ENCODE measurements at places on chromosomes 4 and X.

- no peak for DNase-seq
These were observed 3.8 kb upstream of the PITX2 start for GRCh38 chr4:110626532-110627153.

- no peak for DNase-seq
These were observed 46.5 kb downstream of the TMA16 start for GRCh38 chr4:163540977-163541376.

- no peak for DNase-seq
These were observed 50.0 kb upstream of the VMA21 start for GRCh38 chrX:151346931-151347543.

DNA sequence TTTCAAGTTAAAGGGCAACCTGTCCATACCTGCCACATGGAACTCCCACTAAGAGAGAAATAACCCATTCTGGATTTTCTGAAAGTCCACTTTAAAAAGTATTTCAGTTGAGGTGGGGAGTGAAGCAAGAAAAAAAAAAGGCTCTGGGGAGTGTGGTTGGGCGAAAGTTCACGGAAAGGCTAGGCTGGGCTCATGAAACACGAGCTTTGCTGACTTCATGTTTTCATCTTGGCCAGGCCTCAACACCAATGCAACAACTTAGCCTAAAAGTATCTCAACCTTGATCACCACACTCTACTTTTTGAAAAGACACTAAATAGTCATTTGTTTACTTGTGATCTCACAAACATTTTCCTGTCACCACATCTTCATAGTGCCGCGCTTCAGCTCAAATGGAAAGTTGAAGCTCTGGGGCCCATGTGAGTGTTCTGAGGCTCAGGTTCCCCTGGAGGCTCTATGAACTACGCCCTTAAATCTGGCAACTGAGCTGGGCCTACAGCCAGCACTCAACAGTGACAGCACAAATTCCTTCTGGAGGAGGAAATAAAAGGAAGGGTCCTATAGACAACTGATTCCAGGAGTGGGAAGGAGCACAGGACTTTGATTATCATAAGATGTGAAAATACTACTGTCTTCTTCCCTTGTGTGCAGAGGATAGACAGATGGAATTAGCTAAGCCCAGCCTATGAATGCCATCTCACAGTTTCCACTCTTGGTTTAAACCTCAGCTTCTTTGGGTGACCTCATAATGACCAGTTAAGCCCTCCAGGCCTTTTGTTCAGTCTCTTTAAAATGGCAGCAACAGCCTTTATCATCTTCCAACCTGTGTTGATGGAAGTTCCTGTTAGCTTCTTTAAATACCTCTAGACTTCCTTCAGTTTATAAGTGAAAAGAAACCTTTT is 5.1 kb downstream of the CD40LG start:
- DNase-seq, result no peak

- DNase-seq, result peak; percentile 22
These were observed 13.0 kb downstream of the CORIN start for GRCh38 chr4:47824840-47825239.

- no peak for DNase-seq
These were observed 6.6 kb downstream of the SRPX start for GRCh38 chrX:38214044-38214443.

GRCh38 chr4:90425893-90426292 is 298.7 kb downstream of the CCSER1 start:
- no peak for DNase-seq

GRCh38 chr4:166400270-166400894 is 527.3 kb downstream of the TLL1 start:
- DNase-seq, result no peak

- no peak for DNase-seq
These were observed 268.6 kb upstream of the PCDH18 start for GRCh38 chr4:137800861-137801260.

GRCh38 chr4:146346276-146346675 is 131.9 kb downstream of the REELD1 start:
- DNase-seq, result no peak

GRCh38 chrX:12979616-12980015 is 4.7 kb downstream of the TMSB4X start:
- no peak for DNase-seq

DNA sequence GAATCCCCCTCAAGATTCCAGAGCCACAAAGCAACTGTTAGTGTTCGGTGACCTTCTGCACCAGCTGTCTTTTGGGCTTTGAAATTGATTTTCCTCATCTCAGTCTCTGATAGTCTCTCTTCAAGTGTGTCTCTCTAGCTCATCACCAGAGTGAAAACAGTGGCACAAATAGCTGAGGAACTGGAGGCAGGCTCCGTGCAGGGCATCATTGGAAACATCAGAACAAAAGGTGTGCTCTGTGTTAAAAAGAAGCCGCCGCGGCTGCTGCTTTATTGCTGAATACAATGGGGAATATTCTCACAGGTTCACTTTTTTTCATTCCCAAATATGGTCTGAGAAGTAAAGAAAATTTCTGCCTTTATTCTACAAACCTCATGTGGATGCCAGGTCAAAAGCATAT is 297.5 kb downstream of the DCTD start:
- DNase-seq, result no peak

GRCh38 chr4:1576961-1577821 is 106.9 kb downstream of the FAM53A start:
- DNase-seq, result no peak

GRCh38 chr4:140556372-140557085 is 12.2 kb downstream of the UCP1 start:
- DNase-seq, result peak; percentile 61

GRCh38 chr4:16117164-16117563 is 33.3 kb upstream of the PROM1 start:
- no peak for DNase-seq

DNA sequence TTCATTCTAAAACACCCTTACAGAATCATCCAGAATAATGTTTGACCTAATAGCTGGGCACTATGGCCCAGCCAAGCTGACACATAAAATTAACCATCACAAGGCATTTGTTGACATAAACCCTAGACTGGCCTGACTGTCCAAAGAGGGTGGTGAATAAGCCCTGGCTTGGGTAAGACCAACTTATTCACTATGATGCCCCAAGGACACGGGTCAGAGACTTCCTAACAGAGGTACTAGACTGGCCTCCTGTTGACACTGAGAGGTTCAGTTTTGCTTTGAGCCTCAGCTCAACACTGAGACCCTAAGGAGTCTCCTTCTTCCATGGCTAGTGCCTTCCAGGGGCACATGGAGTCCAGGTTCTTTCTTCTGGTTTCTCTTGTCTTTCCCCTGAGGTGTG is 21.3 kb downstream of the FGF2 start:
- DNase-seq, result no peak

DNA sequence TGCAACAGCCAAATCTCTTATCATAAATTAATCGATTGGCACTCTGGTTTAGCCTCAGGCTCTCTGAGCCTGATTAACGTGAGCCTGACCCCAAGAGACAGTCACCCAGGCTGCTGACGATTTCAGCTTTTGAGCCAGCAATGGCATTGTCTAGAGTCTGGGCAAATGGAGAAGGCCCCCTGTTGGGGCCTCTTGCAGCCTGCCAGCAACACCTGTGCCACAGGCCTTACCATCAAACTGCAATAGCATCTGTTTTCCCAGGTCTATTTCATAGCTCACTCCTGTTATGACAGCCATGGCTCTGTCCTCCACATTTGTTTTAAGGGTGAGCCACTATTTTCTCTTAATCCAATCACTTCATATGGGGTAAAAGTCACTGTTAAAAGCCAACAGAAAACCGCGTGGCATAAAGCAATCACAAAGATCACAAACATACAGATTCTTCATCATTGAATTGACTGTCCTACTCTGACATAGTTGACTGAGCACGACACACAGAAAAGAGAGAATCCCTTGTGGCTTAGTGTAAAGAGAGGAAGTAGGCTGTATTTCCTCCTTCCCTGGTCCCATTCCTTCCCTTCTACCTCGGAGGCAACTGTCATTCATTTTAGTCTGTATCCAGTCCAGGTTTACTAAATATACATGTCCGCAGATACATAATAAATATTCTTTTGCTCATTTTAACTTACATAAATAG is 47.8 kb downstream of the SLC9A7 start:
- DNase-seq, result no peak

- no peak for DNase-seq
These were observed 195.8 kb upstream of the ZFP42 start for GRCh38 chr4:187799735-187800134.

DNA sequence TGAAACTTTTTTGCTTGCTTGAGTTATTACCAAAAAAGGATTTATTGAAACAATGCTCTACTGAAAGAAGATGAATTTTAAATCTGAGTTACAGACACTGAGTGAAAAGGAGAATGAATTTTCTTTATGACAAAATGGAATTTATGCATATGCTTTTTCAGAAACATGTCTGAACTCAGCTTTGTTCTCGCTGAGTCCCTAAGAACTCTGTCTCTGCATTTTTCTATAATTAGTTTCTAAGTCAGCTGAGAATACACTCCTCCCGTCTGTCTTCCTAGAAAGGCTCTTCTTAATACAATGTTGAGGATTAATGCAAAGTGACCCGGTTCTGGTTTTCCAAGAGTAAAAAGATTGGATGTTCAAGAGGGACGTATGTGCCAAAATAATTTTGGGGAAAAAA is 463.5 kb downstream of the NKX6-1 start:
- DNase-seq, result no peak

- peak; percentile 63 for DNase-seq
These were observed 27.8 kb upstream of the FTHL17 start for GRCh38 chrX:31099536-31100090.

GRCh38 chr4:100075486-100076270 is 114.6 kb downstream of the DDIT4L start:
- DNase-seq, result no peak

- no peak for DNase-seq
These were observed 68.4 kb downstream of the NSG1 start for GRCh38 chr4:4455210-4455865.

GRCh38 chr4:168388890-168389289 is 70.3 kb upstream of the DDX60 start:
- DNase-seq, result no peak

DNA sequence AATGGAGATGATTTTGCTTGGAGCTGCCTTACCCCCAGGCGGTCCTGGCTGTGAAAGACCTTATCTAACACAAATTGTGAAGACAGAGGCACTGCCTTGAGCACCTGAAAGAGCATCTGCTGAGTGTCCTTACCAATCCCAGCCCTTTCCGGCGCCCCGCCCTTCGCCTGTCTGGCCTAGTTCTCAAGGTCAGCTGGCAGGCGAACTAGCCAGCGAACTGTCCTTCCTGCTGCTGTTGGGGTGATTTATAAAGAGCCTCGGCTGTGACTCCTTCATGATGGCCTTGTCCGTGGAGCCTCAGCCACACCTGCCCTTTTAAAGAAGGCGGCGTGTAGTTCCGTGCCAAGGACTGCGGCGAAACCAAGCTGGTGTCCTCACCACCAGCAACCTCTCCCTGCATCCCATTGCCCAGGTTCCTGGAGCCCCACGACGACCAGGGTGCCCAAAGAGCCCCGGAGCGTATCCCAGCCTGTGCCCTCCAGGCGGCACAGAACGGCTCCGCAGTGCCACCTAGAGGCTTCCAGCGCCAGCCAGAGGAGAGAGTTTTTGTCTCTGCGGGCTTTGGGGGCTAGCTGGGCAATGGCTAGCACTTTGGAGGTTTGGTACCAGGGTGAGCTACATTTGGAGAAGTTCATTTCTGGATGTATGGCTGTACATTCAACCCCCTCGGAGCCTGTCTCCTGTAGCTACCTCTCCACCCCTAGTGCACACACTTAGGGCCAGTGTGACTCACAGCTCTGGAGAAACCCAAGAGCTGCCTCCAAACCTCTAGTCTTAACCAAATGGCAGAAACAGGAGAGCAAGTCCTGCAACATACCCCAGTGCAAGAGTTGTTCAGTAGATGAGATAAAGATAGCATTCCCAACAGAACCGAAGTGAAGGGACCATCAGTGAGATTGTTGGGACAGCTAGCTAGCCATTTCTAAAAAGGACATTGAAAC is 36.8 kb upstream of the VMA21 start:
- peak; percentile 9 for DNase-seq

DNA sequence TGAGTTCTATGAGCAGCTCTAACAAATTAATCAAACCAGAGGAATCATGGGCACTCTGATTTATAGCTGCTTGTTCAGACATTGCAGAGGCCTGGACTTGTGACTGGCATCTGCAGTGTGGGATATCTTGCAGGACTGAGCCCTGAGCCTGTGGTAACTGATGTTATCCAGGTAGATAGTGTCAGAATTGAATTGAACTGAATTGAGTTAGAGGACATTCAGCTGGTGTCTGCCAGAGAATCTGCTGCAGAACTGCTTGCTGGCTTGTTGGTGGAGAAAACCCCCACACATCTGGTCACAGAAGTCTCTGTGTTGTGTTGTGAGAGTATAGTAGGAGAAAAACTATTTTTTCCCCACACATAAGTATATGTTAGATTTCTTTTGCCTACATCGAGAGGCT is 42.2 kb downstream of the SMIM20 start:
- DNase-seq, result no peak

GRCh38 chr4:70703619-70704214 is 15.4 kb downstream of the UTP3 start:
- DNase-seq, result no peak

- DNase-seq, result no peak
These were observed 91.3 kb downstream of the GUCY2F start for GRCh38 chrX:109390556-109390955.

DNA sequence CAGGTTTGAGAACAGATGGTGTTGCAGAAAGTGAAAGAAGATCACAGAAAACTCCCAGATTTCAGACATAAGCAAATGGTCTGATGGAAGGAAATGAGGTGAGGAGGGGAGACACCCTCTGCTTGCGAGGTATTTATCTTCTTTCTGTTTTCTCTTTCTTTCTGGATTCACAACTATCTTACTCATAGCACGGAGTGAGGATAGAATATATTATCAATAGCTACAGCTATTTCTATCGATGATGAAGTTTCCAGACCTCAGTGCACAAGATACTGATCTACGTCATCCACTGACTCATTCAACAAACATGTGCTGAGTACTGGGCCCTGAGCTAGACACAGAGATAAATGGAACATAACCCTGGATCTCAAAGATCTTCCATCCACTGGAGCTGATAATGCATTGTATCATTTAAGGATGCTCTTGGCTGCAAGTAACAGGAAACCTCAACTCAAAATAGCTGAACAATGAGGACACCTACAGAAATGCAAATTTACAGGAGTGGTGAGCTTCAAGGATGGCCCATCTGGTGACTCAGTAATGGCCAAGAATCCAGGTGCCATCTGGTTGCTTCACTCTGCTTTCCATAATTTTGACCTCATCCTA is 21.2 kb downstream of the SLC2A9 start:
- DNase-seq, result peak; percentile 61

DNA sequence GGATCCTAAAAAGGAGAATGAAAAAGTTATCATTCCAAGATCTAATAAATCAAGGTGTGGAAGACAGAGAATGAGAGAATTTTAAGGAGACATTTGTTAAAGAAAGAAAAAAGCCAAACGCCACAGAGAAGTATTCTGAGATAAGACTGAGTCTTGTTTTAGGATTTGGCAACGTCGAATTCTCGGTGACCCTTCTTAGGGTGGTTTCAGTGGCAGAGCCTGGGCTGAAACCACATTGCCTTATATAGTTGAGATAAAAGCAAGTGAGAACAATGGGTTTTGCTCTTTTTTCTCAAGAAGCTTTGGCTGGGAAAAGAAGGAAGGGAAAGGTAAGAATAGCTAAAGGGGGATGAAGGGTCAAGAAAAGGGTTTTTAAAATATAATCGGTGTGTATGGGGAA is 209.4 kb downstream of the VEGFC start:
- no peak for DNase-seq

GRCh38 chr4:22019676-22020075 is 71.1 kb upstream of the KCNIP4 start:
- DNase-seq, result no peak

GRCh38 chr4:80419946-80420345 is 84.4 kb downstream of the CFAP299 start:
- no peak for DNase-seq

GRCh38 chrX:12912791-12913482 is 6.5 kb downstream of the TLR8 start:
- no peak for DNase-seq

Measured in GM06990 (cell line).